ENCODE measurements at places on chromosomes 6 and 20. TPM values are rescaled to one million over a fixed set of nuclear protein-coding genes. Genes with fewer than 3 reads are reported as not detected.

HLA-DRA gene
- polyA plus RNA-seq = 626 TPM

MBOAT1 gene
- 4.5 TPM for polyA plus RNA-seq

SYNJ2 gene
- polyA plus RNA-seq = 17.7 TPM

SYNDIG1 gene
- 2.1 TPM for polyA plus RNA-seq

CCN5 gene
- polyA plus RNA-seq = 52.0 TPM

ADGRG6 gene
- polyA plus RNA-seq = 5.1 TPM

POU3F2 gene
- polyA plus RNA-seq = 0.32 TPM

ARFGAP1 gene
- polyA plus RNA-seq = 97.0 TPM

SLC22A3 gene
- 6.9 TPM for polyA plus RNA-seq

KCNQ5 gene
- polyA plus RNA-seq = 0.73 TPM

PXDC1 gene
- polyA plus RNA-seq = 16.9 TPM

Data from testis (tissue), 5 donors.